Ovary (tissue), 10 donors: ENCODE measurements at places on chromosomes 6 and 20. TPM values are rescaled to one million over a fixed set of nuclear protein-coding genes. Genes with fewer than 3 reads are reported as not detected.

Gene MLN
- total RNA-seq = not detected

Gene GCNT2
- total RNA-seq = 0.92 TPM

Gene LGSN
- total RNA-seq = not detected

Gene SMLR1
- total RNA-seq = not detected

Gene PRKN
- 9.1 TPM for total RNA-seq

Gene LSM2
- total RNA-seq = 47.5 TPM

Gene SEL1L2
- not detected for total RNA-seq

Gene TMC2
- not detected for total RNA-seq

Gene RAET1L
- total RNA-seq = not detected

Gene LY86
- total RNA-seq = 3.1 TPM

Gene RBBP8NL
- total RNA-seq = not detected

Gene BACH2
- 16.1 TPM for total RNA-seq

Gene KHDC1
- total RNA-seq = 2.8 TPM

Gene HLA-DRB1
- 72.1 TPM for total RNA-seq
